ENCODE measurements at places on chromosomes 6 and 20.

GRCh38 chr6:48151142-48151541 is 40.1 kb upstream of the PTCHD4 start:
- H3K27ac ChIP-seq, result no peak overlapping the region
- no peaks in the 10 kb centered on the region for H3K27me3 ChIP-seq
- H3K36me3 ChIP-seq, result peaks cover 21% of the 10 kb centered on the region
- DNase-seq, result no peak

- H3K27ac ChIP-seq, result no peak overlapping the region
- no peaks in the 10 kb centered on the region for H3K36me3 ChIP-seq
- no peaks in the 10 kb centered on the region for H3K4me1 ChIP-seq
- peaks cover 4% of the 10 kb centered on the region for H3K27me3 ChIP-seq
Observed at GRCh38 chr6:113564371-113565171, 292.6 kb upstream of the MARCKS start.

DNA sequence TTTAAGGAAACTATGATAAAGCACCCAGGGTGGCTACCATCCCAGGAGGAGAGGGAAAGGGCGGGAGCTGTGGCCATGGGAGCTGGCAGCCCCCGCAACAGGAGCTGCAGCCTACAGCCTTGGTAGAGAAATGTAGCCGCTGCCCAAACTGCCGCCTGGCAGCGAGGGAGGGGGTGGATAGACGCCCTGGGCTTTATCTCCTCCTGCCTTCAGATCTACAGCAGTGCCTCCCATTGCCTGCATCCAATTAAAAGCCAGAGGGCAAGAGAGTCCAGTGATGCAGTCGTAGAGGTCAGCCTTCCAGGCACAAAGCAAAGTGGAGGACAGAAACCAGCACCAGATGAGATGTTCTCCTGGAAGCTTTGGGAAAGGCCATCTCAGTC is 35.0 kb upstream of the ZFAND3 start:
- H3K27me3 ChIP-seq, result peaks cover 16% of the 10 kb centered on the region
- H3K4me1 ChIP-seq, result peaks cover 16% of the 10 kb centered on the region
- H3K27ac ChIP-seq, result no peak overlapping the region
- no peak for DNase-seq

DNA sequence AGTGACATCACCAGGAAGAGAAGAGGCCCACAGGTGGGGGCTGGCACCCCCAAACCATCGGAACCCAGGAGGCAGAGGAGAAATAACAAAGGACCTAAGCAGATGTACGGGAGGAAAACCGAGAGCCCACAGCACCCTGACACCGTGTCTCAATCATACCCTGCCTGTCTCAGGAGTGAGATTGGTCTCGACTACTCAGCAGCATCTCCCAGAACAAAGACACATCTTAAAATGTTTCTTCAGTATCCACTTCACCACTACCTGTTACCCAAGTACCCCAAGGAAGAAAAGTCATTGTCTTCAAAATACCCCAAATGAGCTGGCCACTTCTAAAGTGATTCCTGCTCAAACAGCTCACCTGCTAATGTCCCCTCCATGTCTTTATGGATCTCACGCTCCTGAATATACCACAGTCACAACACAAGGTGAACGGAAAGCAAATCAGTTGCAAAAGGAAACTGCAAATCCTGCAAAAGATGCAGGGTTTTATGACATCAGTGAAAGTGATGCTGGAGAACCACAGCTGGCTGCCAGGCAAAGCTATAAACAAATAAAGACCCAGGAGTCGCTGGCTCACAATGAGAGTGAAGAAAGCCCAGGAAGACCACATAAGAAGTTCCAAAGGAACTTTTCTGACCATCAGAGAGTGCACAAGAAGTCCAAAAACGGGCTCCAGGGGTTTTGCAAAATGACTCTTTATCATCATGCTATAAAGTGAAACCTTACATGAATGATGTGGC is 44.1 kb downstream of the PREX1 start:
- H3K4me1 ChIP-seq, result peaks cover 19% of the 10 kb centered on the region
- H3K27ac ChIP-seq, result no peak overlapping the region
- no peaks in the 10 kb centered on the region for H3K27me3 ChIP-seq
- DNase-seq, result peak; percentile 29
- peaks cover 15% of the 10 kb centered on the region for H3K36me3 ChIP-seq

- no peaks in the 10 kb centered on the region for H3K36me3 ChIP-seq
- H3K4me3 ChIP-seq, result no peak overlapping the region
- no peak for DNase-seq
- no peaks in the 10 kb centered on the region for H3K4me1 ChIP-seq
Observed at GRCh38 chr20:22617160-22617559, 32.8 kb upstream of the FOXA2 start.

- no peak overlapping the region for H3K27ac ChIP-seq
- H3K4me3 ChIP-seq, result peak overlapping the region; percentile 87
- no peaks in the 10 kb centered on the region for H3K27me3 ChIP-seq
- peaks cover 55% of the 10 kb centered on the region for H3K4me1 ChIP-seq
Observed at GRCh38 chr6:118648866-118649554, 2.4 kb downstream of the CEP85L start.

- no peak overlapping the region for H3K4me3 ChIP-seq
- no peak for DNase-seq
- H3K4me1 ChIP-seq, result no peaks in the 10 kb centered on the region
- no peaks in the 10 kb centered on the region for H3K27me3 ChIP-seq
Observed at GRCh38 chr6:156309017-156309416, 468.2 kb upstream of the ARID1B start.

DNA sequence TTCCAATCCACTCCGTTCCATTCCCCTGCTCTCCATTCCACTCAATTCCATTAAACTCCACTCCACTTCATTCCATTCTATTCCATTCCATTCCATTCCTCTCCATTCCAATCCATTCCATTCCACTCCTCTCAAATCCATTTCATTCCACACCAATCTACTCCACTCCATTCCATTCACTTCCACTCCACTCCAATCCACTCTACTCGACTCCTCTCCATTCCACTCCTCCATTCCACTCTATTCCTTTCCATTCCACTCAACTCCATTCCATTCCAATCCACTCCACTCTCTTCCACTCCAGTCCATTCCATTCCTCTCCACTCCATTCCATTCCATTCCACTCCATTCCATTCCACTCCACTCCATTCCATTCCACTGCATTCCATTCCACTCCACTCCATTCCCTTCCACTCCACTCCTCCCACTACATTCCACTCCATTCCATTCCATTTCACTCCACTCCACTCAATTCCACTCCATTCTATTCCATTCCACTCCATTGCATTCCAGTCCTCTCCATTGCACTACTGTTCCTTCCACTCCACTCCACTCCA is 22.6 kb upstream of the DEFB125 start:
- no peak overlapping the region for H3K27ac ChIP-seq
- DNase-seq, result no peak
- no peak overlapping the region for H3K4me3 ChIP-seq
- no peaks in the 10 kb centered on the region for H3K36me3 ChIP-seq
- peaks cover 18% of the 10 kb centered on the region for H3K27me3 ChIP-seq

DNA sequence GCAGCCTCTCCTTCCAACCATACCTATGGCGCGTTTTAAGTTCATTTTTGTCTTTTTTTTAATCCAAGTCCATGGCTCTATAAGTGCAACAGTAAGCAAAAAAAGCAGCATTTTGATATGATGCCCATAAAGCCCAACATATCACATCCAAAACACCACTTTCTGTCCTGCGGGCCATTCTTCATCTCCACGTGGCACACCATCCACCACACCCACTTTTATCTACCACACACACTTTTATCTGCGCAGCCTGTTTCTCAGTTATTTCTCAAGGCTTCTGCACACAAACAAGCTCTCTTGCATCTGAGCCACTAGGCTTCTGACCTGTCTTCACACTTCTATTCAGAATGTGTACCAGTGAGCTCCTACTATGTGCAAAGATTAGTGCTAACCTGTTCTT is 5.3 kb downstream of the GCLC start:
- H3K27me3 ChIP-seq, result no peaks in the 10 kb centered on the region
- no peak overlapping the region for H3K4me3 ChIP-seq
- no peak for DNase-seq

DNA sequence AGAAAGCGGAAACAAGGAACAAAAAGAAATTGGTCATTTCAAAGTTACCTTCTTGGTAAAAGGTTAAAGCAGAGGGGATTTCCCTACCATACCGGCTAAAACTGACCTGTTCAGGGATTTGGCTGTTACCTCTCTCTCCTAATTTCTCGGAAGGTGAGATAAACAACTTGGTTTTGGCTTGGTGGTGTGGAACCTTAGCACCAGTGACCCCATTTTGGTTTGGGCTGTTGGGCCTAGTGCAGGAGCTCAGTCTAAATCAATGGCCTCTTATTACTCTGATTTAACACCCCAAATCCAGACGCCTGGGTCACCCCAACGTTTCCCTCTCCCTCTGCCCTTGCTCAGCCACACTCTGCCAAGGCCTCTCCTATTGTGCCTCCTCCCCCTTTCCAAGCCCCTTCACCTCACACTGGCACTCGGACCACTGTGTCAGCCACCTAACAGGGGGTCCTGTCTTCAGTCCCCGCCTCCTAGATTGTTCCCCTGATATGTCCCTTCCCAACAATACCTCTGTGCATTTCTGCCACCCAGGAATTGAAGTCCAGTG is 8.3 kb downstream of the NCR2 start:
- H3K4me3 ChIP-seq, result no peak overlapping the region
- no peak overlapping the region for H3K27ac ChIP-seq
- H3K36me3 ChIP-seq, result no peaks in the 10 kb centered on the region
- H3K4me1 ChIP-seq, result peaks cover 24% of the 10 kb centered on the region

DNA sequence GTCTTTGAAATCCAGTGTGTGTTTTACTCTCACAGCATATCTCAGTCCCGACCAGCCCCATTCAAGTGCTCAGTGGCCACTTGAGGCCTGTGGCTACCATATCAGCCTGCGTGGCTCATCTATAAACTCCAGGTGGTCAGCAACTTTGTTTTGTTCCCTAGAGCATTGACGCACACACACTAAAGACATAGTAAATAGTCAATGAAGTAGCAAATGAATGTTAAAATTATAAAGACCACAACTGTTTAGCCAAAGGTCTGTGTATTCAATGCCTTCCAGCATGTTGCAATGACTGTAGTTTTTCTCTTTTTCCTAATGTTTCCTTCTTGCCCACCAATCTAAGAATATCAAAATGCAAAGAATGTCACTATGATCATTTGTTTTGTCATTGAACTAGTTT is 238.2 kb upstream of the ZNF217 start:
- no peaks in the 10 kb centered on the region for H3K27me3 ChIP-seq
- no peaks in the 10 kb centered on the region for H3K36me3 ChIP-seq
- no peak for DNase-seq
- H3K27ac ChIP-seq, result peak overlapping the region; percentile 29

All from naive thymus-derived CD8-positive, alpha-beta T cell (primary cell).